Activated T-cell treated with anti-CD3 and anti-CD28 coated beads, Interleukin-2, amount 50 U/mL, for 72 hours (primary cell): ENCODE measurements at places on chromosomes 5 and 9.
A peak's percentile ranks its signal among the peaks of the same experiment; 100 is the strongest.

- DNase-seq: no peak
These were observed 363.8 kb downstream of the LRRC70 start for GRCh38 chr5:62942384-62942783.

DNA sequence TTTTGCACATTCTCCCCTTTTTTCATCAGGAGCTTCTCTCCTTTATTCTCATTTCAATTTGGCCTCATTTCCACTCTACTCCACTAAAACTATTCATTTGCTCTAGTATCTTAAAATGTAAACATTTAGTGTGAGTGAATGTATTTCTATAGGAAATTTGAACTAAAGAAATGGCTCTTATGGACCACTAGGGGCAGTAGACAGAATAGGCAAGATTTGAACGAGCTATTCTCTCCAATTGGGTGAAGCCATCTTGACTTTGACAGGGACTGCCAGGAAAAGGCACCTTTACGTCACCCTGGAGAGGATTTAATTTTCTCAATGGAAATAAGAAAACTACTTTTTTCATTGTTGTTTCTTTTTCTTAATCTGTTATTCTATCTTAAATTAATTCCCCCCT, 666.3 kb downstream of the DNAH5 start:
- no peak for DNase-seq

GRCh38 chr9:110048976-110049698, 158.8 kb downstream of the C9orf152 start:
- DNase-seq: peak; percentile 28

DNA sequence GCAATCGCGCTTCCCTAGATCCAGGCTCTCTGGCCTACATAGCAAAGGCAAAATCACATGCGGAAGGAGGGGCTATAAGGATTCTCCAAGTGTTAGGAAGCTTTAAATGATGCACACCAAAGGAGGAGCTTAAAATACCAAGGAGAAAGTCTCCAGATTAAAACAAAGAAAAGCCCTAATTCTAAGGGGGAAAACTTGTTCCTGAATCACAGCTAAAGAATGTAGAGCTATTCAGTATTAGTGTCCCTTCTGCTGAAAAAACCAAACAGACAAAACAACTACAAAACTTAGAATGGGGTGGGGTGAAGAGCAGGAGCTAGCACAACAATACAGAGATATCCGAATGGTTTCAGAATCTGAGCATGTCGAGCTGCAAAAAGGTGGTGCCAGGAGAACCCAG, 213.7 kb downstream of the DCP2 start:
- no peak for DNase-seq

DNA sequence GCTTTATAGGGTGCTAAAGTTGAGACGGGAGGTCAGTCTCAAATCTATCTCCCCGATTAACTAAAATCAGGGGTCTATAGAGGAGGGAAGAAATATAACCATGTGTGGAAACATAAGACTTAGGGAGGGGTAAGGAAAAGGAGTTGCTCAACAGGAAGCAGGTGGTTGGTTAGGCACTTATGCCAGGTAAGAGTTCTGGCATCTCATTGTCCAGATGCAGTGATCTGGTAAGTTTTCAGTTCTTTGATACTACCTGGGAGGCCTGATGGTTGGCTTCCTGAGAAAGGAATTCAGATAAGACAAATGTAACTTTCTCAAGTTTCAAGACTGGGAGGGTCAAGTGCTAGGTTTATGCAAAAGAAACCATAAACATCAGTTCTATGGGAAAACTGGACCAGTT, 47.7 kb downstream of the CERT1 start:
- DNase-seq: no peak

DNA sequence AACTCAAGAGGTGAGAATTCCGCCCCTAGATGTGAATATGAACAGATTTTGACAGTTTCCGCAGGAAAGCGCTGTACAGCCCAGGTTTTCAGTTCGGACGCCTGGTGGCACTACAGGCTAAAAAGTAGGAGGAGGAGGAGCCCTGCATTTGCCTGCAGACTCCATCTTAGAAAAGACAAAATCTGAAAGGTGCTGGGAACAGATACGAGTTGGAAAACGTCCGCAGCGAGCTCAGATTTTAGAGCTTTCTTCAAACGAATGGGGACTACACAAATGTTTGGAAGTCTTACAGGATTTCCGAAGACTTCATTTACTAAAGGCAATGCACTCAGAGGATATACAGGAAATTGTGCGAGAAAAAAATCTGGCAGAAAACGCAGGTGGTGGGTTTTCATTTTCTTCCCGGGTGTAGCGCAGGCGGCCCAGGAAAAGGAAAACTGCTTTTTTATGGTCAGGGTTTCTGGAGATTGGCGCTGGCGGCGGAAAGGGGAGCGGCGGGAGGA, 9.9 kb upstream of the PCDHB2 start:
- peak; percentile 35 for DNase-seq

GRCh38 chr5:132259069-132259851, 1.8 kb downstream of the PDLIM4 start:
- no peak for DNase-seq

- no peak for DNase-seq
These were observed 767.6 kb upstream of the ADAMTS16 start for GRCh38 chr5:4372481-4372880.

DNA sequence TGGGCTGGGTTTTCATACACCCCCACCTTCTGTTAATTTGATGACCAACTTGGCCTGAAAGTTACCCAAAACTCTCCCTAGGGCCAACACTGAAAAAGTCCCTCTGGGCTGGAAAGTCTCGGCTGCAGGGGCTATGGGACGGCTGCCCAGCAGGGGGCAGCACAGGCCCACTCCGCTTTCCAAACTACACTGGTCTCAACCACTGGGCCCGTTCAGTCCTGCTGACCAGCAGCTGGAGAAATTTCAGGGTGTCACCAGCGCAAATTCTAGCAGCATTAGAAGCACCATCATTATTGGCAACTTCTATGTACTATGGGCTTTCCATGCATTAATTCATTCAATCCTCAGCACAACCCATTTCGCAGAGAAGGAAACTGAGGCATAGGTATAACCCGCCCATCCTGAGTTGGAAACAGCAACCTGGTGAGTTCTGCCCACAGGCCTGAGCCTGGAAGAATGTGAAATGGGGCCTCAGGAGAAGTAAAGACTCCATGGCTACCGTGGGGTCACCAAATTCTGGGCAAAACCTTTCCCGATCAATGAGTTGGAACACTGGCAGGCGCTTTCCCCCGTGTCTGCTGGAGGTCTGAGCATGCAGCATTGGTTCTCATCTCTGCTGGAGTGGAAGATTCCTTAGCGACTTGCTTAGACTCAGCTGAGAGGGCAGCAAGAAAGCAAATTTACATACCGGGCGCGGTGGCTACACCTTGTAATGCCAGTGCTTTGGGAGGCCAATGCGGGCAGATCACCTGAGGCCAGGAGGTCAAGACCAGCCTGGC, 9.7 kb downstream of the ORM2 start:
- DNase-seq: peak; percentile 56

- DNase-seq: no peak
These were observed 39.7 kb downstream of the NDUFS6 start for GRCh38 chr5:1840741-1841521.

DNA sequence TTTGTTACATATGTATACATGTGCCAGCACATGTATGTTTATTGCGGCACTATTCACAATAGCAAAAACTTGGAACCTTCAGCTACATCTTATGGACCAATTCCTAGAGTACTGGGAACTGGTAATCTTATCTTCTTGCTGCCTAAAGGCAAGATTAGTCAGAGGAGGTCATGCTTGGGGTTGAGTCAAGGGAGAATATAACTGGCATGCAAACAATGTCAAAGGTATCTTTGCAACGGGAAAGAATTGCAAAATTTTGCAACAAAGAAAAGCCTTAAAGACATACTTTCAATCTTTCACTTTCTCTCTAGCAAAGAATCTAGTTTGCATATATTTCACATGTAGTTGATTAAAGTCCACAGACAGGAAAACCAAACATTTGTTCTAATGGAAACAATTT, 145.2 kb downstream of the EDIL3 start:
- no peak for DNase-seq

DNA sequence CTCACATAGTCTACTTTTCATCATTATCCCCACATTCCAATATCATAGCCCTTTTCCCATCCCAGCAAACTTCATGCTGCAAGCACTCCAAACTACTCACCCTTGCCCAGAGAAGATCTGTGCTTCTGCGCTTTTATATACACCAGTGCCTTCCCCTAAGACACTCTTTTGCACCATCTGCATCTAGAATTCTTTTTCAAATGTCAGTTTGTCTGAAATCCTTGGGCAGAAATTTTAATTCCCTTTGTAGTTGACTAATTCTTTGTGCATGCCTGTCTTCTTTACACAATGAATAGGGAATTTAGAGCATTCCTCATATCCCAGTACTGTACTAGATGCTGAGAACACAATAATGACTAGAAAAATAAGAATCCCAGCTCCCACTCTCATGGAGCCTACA, 298.9 kb downstream of the KCNN2 start:
- DNase-seq: no peak

DNA sequence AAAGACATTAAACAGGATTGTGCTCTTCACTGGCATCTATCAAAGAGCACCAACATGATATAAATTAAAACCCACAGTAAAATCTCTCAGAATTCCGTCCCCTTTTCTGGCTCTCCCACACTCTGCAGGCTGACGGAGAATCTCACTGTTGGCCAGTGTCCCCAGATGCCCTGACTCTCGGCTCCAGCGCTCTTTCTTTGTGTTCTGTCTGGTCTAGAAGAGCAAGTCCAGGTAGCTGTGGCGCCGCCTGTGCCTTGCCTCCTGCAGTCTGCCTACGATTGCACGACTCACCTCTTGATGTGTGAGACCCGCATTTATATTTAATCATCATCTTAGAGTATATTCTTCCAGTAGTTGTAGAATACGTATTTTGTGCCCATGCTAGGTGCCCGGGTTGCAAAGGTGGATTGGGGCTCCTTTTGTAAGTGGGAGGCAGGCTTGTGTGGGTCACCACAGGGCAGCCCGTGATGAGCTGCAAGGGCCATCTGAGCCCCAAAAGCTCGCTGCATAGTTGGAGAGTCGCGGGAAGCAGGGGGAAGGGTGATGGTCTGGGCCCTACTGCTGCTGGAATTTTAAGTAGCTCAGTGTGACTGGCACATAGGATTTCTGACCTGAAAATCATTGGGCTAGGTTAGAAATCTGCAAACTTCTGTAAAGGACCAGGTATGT, 55.6 kb downstream of the EHMT1 start:
- no peak for DNase-seq

DNA sequence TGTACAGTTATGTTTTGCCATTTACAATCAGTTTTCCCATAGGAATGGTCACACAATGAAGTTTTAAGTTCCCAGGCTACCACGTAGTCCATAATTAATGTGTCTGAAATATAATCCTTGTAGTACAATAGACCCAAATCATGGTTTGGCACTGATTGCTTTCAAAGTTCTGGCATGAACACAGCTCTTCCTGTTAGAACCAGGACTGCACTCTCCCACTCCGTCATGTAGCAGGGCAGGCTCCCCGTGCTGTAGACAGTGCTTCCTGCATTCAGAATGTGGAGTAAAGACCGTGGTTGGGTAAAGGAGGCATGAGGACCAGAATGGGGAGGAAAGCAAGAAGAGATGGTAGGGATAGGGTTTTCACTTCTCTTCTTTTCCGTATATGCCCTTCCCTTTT, 4.0 kb downstream of the SEC61B start:
- no peak for DNase-seq

GRCh38 chr5:56449071-56449640, 216.0 kb upstream of the ANKRD55 start:
- no peak for DNase-seq

- peak; percentile 11 for DNase-seq
These were observed 724 bp downstream of the SGTB start for GRCh38 chr5:65721050-65721719.

DNA sequence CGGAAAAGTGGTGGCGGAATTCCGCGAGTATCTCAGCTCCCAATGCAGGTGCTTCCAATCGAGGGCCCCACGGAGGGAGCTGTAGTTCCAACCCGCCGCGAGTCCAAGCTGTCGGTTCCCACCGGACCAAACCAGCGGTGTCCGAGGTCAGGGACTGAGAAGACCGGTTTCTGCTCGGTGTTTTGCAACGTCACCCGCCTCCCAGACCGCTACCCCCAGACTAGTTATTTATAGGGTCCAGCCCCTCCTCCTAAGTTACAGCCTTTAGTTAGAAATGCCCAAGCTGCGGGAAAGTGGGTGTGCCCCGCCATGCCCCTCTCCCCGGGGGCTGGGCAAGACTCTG, 677 bp upstream of the MYORG start:
- DNase-seq: no peak

- DNase-seq: no peak
These were observed 23.5 kb upstream of the MOCS2 start for GRCh38 chr5:53133020-53133419.

DNA sequence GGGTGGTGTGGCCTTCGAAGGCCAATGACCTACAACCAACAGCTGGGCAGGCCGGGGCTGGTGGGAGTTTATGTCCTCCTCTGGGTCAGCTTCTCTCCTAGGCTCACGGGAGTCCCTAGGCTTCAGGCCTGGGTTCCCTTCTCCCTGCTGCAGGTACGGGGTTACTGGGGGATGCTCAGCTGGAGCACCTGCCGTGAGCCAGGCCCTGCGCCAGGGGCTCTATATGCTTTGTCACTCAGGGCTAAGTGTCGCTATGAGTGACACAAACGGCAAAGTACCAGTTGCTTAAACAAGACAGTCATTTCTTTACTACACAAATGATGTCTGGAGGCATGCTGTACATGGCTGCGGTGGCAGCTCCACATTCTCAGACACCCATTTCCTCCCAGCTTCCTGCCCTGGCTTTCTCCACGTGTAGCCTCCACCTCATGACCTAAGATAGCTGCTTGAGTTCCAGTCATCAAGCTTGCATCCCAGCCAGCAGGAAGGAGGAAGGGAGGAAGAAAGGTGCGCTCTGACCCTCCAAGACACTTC, 22.5 kb upstream of the NINJ1 start:
- DNase-seq: peak; percentile 78

- DNase-seq: no peak
These were observed 65.4 kb downstream of the RNF130 start for GRCh38 chr5:180006141-180006540.

DNA sequence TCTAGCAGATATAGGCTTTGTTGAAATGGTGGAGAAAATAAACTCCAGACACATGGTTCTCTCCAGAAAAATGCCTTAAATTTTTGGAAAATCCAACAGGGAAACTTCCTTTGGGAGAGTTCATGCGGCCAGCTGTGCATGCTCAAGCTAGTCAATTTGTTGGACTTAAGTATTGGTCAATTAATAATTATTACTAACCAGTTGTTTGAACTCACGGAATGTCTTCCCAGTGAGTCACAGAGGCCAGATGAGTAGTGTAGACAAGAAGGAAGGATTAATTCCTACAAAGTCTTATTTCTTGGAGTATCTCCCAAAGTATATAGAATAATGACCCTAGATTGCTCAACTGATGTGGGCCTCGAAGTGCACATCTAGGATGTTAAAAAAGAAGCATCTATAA, 103.6 kb downstream of the MACIR start:
- no peak for DNase-seq

- DNase-seq: no peak
These were observed 76.2 kb upstream of the COL5A1 start for GRCh38 chr9:134565316-134565915.

DNA sequence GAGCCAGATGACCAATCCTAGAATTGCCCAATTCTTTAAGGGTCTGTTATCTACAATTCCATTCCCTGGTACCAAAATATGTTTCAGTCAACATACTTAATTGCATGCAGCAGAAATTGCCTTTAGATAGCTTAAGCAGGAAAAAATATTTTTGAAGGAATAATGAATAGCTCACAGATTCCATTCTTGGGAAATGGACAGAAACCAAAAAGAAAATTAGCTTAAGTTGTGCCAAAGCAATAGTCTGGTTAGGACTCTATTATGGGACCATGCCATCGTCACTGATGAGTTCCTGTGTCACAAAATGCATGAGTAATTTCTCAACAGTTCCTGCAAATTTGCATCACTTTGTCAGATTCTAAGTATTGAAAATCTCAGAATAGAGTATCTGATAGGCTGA, 12.3 kb downstream of the ACTBL2 start:
- no peak for DNase-seq

- DNase-seq: no peak
These were observed 130.6 kb downstream of the NDUFS4 start for GRCh38 chr5:53691014-53691413.
